ENCODE measurements at places on chromosomes 6 and 20.

DNA sequence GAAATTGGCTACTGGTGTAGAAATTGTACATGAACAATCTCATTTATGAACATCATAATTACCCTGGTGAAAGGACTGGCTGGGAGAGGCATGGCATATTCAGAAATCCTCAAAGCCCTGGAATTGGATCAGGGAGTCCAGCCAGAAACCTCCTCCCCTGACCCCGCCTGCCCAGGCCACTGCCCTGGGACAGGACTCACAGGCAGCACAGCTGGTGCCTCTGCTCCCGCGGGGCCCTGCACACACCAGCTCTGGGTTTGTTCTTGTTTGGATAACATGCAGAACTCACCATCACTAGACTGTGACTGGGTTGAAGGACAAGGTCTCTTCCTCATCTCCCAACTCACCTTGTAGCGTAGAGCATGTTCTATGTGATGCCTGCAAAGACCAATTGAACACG lies 56.2 kb downstream of the AGPAT4 start:
- no peak for DNase-seq

- DNase-seq: no peak
Observed at GRCh38 chr6:137896647-137897046, 29.6 kb downstream of the TNFAIP3 start.

DNA sequence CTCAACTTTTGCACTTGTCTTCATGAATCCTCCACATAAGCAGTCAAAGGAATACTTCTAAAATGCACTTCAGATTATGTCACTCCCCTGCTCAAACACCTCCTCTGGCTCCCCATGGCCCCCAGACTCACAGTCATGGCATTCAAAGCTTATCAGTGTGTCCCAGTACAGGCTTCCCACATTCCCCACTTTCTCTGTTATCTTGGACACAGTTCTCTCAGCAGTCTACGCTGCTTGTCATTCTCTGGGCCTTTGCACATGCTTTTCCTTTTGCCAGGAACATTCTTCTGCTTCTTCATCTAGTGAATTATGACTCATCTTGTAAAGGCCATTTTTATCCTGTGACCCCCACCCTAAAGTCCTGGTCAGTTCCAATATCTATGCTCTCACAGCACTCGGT lies 31.8 kb downstream of the SLC13A3 start:
- DNase-seq: no peak

- DNase-seq: no peak
Observed at GRCh38 chr20:40812415-40812925, 123.4 kb upstream of the MAFB start.

DNA sequence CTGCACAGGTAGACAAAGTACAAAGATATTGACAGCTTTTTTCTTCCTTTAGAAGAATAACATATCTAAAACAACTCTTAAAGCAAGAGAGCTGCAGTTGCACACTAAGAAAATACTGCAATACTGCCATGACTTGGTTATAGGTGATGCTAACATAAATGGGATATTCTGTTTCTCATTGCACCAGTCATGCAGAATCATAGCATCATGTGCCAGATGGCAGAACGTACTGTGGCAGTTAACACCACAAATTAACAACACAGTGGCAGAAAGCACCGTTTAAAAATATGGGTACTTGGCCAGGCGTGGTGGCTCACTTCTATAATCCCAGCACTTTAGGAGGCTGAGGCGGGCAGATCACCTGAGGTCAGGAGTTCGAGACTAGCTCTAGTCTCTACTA lies 7.4 kb downstream of the ASXL1 start:
- no peak for DNase-seq

DNA sequence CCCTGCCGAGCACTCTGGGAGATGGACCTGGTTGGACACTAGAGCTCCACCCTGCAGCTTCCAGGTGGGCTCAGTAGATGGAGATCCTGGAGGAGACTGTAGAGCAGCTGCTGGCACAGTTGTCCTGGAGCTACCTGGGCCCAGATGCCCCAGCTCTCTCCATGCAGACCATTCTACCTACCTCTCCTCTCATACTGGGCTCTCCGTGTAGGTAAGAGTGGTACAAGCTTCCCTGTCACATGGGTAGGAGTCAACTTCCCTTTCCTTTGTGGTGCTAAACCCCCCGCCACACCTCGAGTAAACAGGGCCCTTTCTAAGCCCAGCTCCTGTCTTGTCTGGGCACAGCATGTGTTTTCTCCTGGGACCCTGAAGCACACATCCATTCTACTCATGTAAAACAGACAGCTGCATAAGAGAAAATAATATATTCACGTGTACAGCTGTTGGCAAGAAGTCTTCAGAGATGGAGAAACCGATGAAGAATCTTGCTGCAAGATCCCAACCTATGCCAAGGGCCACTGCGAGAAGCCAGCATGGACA lies 108.1 kb upstream of the DUSP22 start:
- DNase-seq: no peak

DNA sequence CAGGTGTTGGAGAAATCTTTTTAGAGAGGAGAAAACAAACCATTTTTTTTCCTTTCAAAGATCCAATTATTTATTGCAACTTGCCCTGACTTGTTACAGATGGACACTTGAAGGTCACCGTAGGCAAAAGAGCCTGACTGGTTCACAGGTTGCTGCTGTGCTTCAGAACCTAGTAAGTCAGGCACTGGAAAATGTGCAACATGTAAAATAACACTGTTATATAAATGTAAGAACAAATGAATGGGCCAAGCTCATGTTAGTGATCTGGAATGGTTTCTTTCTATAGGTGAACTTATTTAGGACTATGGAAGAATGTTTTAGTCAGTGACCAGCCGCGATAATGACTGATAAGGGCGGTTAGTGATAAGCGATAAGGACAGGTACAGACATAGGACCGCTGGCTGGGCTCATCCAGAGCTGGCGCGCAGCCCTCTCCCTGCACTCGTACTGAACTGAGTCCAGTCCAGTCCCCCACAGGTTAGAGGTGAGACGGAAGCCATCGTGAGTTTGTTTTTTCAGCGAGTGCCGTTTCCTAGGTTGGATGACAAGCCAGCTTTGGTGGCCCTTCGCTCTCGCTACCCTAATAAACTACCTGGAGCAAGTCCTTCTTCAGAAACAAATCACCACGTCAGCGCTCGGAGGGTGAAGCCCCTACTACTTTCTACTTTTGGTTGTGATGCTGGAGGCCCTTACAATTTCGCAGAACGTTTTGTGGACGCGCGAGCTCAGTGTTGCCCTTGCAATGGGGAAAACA lies 94.4 kb upstream of the PRDM1 start:
- no peak for DNase-seq

DNA sequence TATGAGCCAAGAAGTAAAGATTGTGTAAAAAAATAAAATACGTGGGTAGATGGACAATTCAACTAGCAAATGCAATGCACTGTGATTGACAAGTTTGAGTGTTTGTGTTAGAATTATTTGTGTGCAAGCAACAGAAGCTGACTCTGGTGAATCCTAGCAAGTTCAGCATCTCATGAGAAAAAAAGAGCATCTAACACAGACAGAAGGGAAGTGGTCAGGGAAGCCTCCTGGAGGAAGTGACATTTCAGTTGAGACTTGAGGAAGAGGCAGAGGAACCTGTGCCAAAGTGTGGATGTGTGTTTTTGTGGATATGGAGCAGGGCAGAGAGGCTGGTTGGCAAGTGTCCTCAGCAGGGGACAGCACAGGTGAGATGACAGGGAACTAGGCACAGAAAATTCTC lies 248.7 kb downstream of the ZNF217 start:
- DNase-seq: no peak
